ENCODE measurements at places on chromosomes 2 and 18.

GRCh38 chr2:101340141-101340551 lies 31.6 kb upstream of the RNF149 start:
- DNase-seq = no peak

GRCh38 chr2:150601280-150602038 lies 114.0 kb upstream of the RND3 start:
- no peak for DNase-seq

DNA sequence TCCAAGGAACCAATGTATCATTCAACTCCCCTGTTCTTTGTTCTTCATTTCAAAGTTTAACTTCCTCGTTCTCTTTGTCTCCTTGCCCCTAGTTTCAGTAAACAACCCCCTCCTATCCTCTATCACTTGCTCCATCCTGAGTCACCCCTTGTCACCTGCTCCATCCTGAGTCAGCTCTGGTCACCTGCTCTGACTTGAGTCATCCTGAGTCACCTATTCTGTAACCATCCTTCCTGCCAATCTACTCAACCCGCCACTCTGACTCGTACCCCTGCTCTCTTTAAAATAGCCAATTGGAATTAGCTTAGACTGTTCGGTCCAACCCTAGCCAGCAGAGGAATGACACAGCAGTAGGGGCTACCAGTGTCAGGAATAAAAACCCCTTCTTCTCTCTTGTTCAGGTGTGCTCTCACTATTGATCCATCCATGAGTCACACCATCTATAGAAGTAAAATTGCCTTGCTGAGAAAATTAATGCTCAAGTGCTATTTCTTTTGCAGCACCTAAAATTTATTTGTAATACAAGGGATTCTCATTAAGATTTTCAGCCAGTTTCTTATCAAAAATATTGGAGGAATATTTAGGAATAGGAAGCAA lies 326.8 kb downstream of the AKAIN1 start:
- DNase-seq = no peak

- DNase-seq = no peak
Observed at GRCh38 chr2:229297247-229297646, 26.2 kb upstream of the PID1 start.

- DNase-seq = no peak
Observed at GRCh38 chr2:43041661-43042360, 184.6 kb downstream of the ZFP36L2 start.

GRCh38 chr2:19873014-19873413 lies 28.8 kb downstream of the TTC32 start:
- DNase-seq = no peak

DNA sequence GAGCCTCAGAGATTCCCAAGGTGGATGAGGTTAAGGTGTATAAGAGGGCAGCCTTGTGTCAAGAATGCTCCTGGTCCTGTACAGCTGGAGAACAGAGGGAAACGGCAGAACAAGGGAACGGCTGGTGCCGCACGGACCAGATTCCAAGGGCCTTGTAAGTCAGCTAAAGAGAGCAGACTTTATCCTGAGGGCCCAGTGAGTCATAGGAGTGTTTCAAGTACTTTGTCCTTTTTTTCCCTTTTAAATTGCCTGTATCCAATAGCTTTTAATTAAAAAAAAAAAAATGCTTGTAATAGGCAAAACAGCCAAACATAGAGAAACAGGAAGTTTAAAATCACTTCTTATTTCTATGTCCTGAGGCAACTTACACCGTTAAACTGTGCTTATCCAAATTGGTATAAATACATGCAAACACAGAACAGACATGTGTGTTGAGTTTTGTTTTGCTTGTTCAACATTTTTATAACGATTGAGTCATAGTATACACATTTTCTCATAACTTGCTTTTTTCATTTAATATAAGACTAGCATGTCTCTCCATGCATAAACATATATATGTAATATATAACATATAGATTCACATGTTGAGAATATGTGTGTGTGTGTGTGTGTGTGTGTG lies 42.1 kb upstream of the EVA1A start:
- no peak for DNase-seq

GRCh38 chr18:29104671-29105070 lies 927.7 kb upstream of the CDH2 start:
- DNase-seq = no peak

- no peak for DNase-seq
Observed at GRCh38 chr2:205177546-205177945, 504.8 kb upstream of the NRP2 start.

- DNase-seq = no peak
Observed at GRCh38 chr2:224638301-224638823, 53.2 kb upstream of the CUL3 start.
